NCI-H2081 treated with DMSO at 0.1 percent for 48 hours (cell line): ENCODE measurements at places on chromosomes 1 and 21.

GRCh38 chr1:37673920-37674319, 18.4 kb upstream of the CDCA8 start:
- no peak for DNase-seq

DNA sequence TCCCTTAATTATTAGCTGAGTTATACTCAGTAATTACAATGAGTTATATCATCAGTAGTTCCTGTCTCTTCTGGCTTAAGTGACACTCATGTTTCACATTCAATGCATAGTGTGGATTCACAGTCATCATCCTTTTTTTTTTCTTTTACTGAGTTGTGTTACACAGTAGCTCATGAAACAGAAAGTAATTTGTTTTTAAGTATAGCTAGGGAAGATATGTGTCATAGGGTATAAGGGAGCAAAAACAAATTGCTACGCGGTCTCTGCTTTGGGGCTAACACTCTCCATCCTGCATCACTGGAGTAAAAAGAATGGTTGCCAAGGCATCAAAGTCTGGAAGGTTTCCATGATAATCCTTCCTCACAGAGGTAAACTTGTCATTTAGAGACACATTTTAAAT, 971.7 kb upstream of the NCAM2 start:
- DNase-seq, result no peak

DNA sequence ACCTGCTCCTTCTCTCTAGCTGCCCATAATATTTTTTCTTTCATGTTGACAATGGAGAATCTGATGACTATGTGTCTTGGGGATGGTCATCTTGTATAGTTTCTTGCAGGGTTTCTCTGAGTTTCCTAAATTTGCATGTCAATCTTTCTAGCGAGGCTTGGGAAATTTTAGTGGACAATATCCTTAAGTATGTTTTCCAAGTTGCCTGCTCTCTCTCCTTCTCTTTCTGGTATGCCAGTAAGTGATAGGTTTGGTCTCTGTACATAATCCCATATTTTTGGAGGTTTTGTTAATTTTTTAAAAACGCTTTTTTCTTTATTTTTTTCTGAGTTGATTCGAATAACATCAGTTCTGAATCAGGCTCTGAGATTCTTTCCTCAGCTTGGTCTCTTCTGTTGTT, 370.9 kb upstream of the LYPLAL1 start:
- DNase-seq, result no peak

DNA sequence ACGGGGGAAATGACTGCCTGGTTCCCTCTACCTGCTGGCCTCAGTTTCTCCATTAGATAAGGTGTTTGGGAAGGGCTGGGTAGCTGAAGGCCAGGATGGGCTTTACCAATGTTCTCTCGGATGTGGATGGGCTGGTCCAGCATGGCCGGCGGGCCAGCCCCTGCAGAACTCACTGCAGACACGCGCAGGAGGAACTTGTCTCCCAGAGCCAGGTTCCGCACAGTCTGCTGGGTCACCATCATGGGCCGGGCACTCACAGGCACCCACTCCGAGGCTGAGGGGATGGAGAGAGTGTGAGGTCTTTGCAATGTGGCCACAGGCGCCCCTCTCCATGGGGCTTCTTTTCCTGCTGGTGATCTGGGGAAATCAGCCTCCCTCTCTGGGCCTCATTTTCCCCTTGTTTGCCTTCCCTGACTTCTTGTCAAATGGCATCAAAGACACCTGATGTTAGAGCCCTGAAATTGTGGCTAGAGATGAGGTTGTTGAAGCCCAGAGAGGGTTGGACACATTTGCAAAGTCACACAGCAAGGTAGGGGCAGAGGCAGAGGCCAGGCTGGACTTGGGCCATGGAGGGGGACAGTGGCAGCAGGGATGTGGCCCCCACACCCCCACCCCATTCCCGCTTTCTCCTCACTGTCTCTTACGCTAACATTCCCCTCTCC, 1.2 kb downstream of the MYBPH start:
- no peak for DNase-seq

GRCh38 chr1:157238585-157238984, 100.4 kb upstream of the ETV3 start:
- no peak for DNase-seq

DNA sequence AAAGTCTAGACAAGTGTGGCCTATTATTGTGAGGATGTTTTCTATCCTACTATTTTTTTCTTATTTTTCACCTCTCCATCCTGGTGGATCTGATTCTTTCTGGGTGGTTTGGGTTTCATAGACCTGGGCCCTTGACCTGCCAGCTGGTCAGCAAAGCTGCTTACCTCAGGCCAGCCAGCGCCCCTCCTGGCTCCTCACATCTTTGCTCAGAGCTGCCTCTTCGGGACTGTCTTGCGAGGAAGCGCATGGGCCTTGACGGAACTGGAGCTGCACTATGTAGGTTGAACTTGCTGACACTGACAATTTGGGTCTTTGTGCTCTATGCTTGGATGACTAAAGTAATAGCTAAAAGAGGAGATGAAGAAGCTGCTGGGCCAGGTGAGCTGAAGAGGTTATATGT, 138.5 kb upstream of the SYT6 start:
- no peak for DNase-seq

DNA sequence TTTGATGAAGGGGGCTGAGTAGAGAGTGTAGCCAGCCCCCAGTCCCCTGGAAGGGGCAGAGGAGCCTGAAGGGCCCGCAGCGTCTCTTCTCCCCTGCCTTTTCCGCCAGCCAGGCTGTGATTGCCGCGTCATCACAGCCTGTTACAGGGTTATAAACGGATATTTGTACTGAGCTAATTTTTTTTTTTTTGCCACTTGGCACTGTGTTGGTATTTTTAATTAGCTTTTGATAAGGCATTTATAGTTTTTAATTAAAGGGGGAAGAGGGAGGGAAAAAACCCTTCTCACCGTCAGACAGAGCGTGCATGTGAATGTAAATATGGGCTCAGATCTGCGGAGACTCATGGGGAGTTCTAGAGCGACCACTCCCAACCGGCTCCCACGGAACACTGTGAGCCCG, 97.7 kb upstream of the ACTL8 start:
- DNase-seq, result no peak

DNA sequence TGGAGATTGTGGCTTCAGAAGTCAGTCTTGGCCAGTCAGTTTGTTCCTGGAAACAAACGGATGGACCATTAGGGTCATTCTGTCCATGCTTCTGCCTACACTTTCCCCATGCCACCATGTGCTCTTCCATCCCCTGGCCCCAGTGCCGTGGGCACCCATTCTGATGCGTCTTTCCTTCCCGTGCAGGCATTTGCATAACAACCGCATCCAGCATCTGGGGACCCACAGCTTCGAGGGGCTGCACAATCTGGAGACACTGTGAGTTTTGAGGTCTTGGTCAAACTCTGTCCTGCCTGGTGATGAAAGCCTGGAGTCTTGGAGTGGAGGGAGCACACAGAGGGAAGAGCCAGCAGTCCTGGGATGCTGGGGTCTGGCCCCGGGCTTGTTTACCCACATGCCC, 61.1 kb downstream of the UBE2T start:
- DNase-seq, result no peak

DNA sequence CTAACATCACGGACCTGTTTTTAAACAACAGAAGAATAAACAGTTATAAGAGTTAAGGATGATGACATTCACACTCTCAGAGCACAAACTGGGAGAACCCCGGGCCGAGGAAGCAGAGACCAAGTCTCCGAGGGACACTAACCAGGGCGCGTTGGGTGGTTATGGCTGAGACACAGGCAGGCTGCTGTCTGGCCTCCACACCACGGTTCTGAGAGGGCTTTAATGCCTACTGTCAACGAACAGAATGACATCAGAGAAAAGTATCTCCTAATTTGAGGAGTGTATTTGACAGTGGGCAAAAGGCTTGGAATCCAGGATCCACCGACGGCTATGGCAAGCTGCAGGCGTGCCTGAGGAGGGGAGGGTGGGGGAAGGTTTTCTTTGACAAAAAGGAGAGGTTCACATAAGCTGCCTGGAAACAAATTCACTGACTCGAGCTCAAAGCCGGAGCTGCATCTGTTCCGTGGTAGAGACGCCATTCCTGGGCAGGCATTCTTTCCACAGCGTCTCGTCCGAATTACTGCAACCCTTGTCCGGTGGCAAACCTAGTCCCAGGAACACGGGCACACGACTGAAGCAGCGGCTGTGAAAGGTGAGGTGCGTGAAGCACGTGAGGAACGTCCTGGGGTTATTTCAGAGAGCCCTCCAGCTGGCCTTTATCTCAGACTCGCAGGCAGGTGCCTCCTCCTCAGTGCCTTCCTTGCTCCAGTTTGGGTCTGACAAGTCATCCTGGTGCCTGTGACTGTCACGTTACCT, 9.4 kb downstream of the POFUT2 start:
- no peak for DNase-seq

- no peak for DNase-seq
Measured at GRCh38 chr1:27102707-27103468, 52.0 kb downstream of the SLC9A1 start.

DNA sequence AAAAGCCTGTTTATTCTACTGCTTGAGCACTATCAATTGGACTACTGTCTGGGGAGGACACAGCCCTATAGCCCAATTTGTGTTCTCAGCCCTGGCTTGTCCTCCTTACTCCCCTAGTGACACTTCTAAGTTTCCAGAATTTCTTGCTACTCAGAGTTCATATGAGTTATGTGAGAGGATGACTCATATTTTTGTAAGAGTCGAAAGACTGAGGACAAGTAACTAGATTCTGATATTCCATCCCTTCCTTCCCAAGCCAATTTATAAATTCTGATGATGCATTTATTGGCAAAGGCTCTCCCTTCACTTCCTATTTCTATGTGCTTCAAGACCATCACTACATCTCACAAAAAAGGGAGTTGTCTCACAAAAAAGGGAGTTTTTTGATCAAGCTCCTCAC, 422.2 kb upstream of the DEPDC1 start:
- DNase-seq, result no peak

GRCh38 chr21:42097860-42098454, 26.8 kb downstream of the UMODL1 start:
- DNase-seq, result no peak

GRCh38 chr1:171683870-171684269, 31.4 kb upstream of the MYOC start:
- no peak for DNase-seq

DNA sequence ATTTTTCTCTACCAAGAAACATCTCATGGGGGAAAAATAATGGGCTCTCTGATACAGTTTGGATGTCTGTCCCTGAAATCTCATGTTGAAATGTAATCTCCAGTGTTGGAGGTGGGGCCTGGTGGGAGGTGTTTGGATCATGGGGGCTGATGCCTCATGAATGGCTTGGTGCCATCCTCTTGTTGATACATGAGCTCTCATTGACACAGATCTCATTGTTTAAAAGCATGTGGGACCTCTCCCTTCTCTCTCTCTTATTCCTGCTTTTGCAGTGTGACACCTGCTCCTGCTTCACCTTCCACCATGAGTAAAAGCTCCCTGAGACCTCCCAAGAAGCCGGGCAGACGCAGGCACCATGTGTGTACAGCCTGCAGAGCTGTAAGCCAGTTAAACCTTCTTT, 332.5 kb upstream of the NRIP1 start:
- DNase-seq, result no peak

DNA sequence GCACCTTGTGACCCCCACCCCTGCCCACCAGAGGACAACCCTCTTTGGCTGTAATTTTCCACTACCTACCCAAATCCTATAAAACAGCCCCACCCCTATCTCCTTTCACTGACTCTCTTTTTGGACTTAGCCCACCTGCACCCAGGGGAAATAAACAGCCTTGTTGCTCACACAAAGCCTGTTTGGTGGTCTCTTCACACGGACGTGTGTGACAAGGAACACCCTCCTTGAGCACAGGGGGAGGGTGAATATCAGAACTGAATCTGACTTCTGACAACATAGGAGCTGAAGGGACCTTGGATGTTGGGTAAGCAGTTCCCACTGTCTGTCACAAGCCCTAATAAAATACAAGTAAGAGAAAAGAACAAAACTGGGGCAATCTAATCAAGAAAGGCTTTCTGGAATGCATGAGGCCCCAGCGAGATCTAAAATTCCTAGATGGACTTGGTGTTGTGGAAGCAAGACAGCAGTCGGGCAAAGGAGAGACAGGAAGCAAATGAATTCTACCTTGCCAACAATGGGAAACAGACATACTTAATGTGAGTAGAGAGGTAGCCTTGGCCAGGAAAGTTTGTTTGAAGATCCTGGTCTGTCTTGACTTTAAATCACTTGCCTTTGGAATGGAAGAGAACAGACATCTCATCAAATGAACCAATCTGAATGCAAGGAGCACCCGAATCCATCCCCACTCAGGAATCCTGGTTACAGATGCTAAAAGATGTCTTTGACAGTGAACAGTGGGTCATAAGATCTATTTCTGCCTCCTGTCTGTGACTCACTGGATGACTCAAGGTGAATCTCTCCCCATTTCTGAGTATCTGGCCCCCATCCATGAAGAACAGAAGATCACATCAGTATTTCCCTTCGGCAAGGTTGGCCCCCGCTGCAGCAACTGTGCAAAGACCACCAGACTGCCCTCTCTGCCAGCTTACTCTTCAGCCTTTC, 53.3 kb downstream of the OLFML3 start:
- DNase-seq, result no peak

DNA sequence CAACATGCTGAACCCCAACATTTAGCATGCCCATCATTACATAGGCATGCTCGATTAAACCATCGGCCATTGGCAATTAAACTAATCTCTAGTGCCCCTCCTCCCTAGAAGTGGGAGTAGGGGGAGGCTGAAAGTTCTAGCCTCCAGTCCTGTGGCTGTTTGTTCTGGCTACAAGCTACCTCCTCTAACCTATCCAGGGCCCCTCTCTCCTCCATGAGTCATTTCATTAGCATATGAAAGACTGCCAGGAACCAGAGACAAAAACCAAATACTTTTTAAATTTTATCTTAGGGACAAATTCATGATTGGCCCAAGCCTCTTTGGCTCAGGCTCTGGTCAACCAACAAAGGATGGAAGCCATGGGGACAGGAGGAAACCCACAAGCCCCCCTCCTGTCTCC, 231.1 kb downstream of the CACNA1E start:
- no peak for DNase-seq

GRCh38 chr1:157626099-157626498, 28.2 kb upstream of the FCRL4 start:
- no peak for DNase-seq

DNA sequence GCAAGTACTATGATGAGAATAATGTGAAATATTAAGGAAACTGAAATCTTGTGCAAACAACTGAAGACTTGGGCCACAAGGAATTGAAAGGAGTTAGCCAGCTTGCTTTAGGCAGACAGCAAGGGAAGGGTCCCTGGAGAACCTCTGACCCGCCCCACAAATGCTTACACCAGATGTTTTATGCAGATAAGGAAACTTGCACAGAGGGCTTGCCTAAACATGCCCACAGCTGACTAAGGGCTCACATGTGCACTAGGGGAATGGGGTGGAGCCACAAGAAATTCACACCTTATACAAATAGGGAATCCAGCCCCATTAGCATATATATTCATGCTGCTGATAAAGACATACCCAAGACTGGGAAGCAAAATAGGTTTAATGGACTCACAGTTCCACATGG, 86.1 kb upstream of the CYYR1 start:
- DNase-seq, result no peak
